ENCODE measurements at places on chromosomes 7 and 10. TPM values are rescaled to one million over a fixed set of nuclear protein-coding genes. Genes with fewer than 3 reads are reported as not detected.

Gene OPALIN
- not detected for total RNA-seq

Gene LLCFC1
- not detected for total RNA-seq

Gene PIK3CG
- not detected for total RNA-seq

GRCh38 chr7:106063024-106063423, 49.1 kb downstream of the SYPL1 start:
- no peak for DNase-seq

DNA sequence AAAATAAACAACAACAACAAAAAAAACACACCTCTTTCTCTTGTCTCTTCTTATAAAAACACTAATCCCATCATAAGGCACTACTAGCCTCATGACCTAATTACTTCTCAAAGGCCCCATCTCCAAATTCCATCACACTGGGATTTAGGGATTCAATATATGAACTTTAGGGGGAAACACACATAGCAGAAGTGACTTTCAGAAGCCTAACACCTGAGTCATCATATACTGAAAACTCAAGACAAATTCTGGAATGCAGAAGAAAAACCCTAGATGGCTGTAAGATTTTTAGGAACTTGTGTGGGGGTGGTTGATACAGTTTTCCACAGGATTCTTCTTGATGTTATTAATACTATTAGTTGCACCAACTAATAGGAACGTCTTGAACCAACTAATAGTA, 33.7 kb upstream of the CSTF2T start:
- no peak for DNase-seq

- no peak for DNase-seq
Measured at GRCh38 chr7:117066668-117067067, 113.4 kb downstream of the ST7 start.

- DNase-seq = no peak
Measured at GRCh38 chr7:100372256-100372655, 1.0 kb upstream of the PILRA start.

DNA sequence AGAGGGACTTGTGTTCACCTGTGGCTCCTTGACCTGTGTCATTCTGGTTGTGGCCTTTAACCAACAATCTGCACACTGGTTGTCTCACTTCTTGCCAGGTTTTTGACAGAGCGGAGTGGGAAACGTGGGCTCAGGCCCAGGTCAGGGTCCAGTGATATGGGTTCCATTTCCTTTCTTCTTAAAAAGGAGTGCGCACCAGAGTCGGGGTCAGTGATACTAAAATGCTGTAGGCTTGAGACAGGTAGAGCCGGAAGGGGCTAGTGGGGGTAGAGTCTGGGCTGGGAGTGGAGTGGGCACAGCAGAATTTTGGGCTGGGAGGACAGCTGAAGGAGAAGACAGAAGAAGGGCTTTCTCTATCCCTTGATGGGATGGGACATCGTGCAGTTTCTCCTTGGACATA, 61.2 kb downstream of the SH2D4B start:
- no peak for DNase-seq

DNA sequence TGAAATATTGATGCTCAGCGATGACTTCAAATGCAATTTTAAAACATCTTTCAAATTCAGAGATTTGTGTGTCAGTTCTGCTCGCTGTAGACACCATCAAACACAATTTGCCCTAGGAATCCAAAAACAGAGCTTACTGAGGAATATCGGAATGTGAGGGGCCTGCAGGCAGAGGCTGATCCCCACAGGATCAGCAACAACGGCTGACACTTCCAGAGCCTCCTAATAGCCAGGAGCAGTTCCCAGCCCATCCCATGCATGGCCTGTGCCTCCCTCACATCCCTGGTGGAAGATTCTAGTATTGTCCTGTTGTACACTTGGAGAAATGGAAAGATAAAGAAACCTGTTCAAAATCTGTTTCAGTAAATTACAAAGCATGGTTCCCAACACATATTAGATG, 129.7 kb upstream of the VWC2 start:
- no peak for DNase-seq
